Nucleus accumbens (tissue), 56 donors: ENCODE measurements at places on chromosomes 3 and 15.

GRCh38 chr15:85284497-85284896 is 95.9 kb upstream of the AKAP13 start:
- no peak for DNase-seq

- DNase-seq, result no peak
Measured at GRCh38 chr15:39365161-39365560, 215.7 kb upstream of the THBS1 start.

DNA sequence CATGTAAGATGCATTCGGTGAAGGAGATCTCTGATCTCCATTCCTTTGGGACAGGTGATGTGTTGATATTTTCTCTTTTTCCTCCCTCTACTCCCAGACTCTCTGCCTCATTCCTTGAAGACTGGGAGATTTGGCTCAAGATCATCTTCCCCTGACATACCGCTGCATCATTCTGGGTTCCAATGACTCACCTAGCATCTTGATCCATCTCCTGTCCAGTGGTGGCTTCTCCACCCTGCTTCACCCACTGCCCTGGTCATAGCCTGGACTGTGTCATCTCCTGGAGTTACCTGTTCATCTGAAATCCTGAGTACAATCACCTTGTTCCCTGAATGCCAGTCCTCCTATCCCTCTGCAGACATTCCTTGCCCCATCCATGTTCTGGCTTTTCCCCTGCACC is 57.4 kb upstream of the TRAK1 start:
- no peak for DNase-seq

- DNase-seq, result no peak
Measured at GRCh38 chr3:12943124-12944021, 102.0 kb upstream of the RPL32 start.
